Effector memory CD8-positive, alpha-beta T cell (primary cell): ENCODE measurements at places on chromosomes 11 and 22.

- no peak for DNase-seq
These were observed 3.1 kb upstream of the IRAG1 start for GRCh38 chr11:10696468-10697322.

DNA sequence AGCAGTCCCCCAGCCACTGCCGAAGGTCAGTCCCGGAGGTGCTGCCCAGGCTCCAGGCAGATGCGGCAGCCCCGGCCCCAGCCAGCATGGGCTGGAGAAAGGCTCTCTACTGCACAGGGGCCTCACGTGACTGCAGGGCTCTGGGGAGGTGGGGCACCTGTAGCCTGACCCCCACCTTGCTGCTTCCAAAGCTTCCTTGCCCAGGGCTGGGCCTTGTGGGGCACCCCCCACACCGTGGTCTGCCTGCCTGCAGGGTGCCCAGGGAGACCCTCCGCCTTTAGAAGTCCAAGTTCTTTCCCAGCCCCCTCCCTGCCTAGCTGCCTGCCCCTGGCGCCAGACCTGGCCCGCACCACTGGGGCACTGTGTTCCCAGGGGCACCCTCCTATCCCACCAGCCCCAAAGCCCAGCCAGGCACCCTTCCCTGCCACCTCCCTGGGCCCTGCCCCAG lies 28.4 kb upstream of the TXNRD2 start:
- no peak for DNase-seq

DNA sequence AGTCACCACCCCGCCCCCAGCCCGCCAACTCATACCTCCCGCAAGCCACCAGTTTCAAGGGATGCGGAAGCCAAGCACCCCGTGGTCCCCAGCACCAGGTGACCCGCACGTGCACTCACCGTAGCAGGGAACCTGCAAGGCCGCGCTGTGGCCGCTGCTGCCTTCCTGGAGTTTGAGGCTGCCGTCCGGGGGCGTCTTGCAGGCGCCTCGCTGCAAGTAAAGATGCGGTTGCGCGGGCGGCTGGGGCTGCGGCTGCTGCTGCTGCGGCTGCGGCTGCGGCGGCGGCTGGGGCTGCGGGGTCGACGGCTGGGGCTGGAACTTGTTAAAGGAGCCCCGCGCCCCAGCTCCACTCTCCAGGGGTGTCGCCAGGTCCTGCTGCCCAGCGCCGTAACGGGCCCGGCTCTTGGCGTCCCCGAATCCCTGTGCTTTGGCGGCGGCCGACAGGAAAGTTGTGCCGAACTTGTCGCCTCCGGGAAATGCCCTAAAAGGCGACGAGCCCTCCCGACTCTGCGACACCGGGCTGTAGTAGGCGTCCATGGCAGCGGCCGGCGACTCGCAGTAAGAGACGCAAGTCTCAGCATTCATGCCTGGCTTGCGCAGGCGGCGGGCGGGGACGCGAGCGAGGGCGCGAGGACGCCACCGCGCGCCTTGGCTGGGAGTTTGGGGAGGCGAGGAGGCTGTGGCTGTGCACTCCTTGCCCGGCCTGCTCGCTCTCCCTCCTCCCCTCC lies at the start of gene ALX4:
Gene ALX4, minus strand, starts transcription at position 662 of the 728 bp plus-strand sequence. Its CDS starts 77 bp downstream, at position 585.
- no peak for DNase-seq

GRCh38 chr11:120211522-120212258 lies 858 bp downstream of the OAF start:
- DNase-seq, result no peak

GRCh38 chr11:21911061-21911460 lies 281.8 kb upstream of the ANO5 start:
- DNase-seq, result no peak

DNA sequence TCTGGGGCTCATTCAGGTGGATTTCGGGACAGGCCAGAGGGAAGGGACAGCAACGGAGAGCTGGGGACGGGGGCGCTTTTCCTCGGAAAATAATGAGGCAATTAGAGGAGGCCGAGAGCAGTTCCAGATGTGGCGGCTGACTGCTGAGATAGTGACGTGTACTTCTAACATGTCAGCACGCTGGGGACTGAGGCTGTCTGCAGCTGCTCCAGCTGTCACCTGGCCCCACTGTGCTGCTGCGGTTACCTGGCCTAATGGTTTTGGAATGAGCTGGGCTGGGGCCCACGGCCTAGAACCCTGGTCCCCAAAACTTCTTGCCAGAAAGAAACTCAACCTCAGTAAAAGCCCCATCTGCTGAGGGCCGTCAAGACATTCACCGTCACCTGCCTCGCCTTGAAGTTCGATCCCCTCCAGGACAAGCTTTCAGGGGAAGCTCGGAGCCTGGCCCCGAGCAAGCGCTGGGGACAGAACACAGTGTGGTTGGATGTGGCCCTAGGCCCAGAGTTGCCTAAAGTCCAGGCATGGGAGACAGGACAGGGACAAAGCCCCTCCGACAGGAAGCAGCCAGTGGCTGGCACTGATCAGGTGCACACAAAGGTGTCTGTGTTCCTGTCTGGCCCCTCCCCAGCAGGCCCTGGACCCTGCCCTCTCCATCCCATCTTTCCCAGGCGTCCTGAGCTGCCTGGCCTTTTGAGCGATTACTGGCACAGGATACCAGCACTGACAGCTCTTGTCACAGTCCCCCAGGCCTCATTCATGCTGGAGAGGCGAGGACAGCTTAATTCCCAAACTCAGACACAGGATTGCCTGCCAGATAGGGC lies 22.1 kb downstream of the RPUSD4 start:
- DNase-seq, result no peak

GRCh38 chr11:95412074-95412473 lies 181.1 kb upstream of the SESN3 start:
- no peak for DNase-seq

DNA sequence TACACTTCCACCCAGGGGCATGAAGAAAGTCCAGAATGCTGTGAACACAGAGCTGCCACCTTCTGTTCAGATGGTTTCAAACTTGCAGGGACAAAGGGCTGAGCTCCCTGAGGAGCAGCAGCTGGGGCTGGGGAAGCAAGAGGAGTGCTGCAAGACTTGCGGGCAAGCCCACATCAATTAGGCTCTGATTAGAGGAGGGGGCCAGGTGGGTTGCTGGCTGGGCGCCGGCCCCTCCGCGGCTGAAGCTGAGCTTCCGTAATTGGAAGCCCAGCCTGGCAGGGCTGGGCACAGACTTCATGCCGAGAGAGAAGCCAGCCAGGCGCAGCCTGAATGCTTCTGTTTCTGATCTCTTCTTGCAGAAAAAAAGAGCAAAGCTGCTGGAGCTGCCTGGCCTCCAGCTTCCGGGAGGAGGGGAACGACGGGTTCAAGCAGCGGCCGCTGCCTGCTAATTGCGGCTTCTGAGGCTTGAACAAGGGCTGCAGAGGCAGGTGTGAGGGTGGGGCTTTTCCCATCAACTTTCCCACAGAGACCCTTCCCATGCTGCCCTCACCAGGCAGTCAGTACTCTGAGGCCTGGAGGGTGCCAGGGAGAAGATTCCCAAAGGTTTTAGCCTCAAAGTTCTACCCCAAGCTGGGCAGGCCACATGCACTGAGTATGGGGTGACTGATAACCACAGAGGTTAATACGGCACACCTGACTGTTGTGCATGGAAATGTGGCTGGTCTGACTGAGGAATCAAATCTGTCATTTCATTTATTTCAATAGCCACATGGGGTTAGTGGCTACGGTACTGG lies 91.1 kb upstream of the LMO1 start:
- no peak for DNase-seq
